Smooth muscle cell of trachea (primary cell): ENCODE measurements at places on chromosomes 7 and 10. TPM values are rescaled to one million over a fixed set of nuclear protein-coding genes. Genes with fewer than 3 reads are reported as not detected.

HOXA6 gene
- total RNA-seq, result not detected in 2 replicates

AGAP9 gene
- total RNA-seq, result 5.2 and 5.5 TPM in 2 replicates

STEAP1B gene
- total RNA-seq, result 11.9 and 25.9 TPM in 2 replicates

THSD7A gene
- 0.17 and 1.6 TPM in 2 replicates for total RNA-seq

VWDE gene
- 0.15 TPM in 1 of 2 replicates, not detected in the other for total RNA-seq

C7orf33 gene
- total RNA-seq, result not detected in 2 replicates

PPP2R2D gene
- total RNA-seq, result 26.5 and 29.3 TPM in 2 replicates

PTPRN2 gene
- 0.29 and 0.50 TPM in 2 replicates for total RNA-seq

CLRN3 gene
- not detected in 2 replicates for total RNA-seq

TMEM140 gene
- 14.1 and 30.1 TPM in 2 replicates for total RNA-seq

CYP2C19 gene
- total RNA-seq, result not detected in 2 replicates

KCNH2 gene
- total RNA-seq, result 0.33 TPM in 1 of 2 replicates, not detected in the other

ACSM6 gene
- not detected in 2 replicates for total RNA-seq

PIK3AP1 gene
- 0.50 TPM in 1 of 2 replicates, not detected in the other for total RNA-seq

LRRTM3 gene
- total RNA-seq, result not detected in 2 replicates

NEUROG3 gene
- total RNA-seq, result not detected in 2 replicates

ANKRD61 gene
- not detected in 2 replicates for total RNA-seq

DLX5 gene
- total RNA-seq, result not detected in 2 replicates

SEC61G gene
- 143 and 736 TPM in 2 replicates for total RNA-seq

BMI1 gene
- total RNA-seq, result 58.4 and 65.2 TPM in 2 replicates
